ENCODE measurements at places on chromosomes 3 and 15.
A peak's percentile ranks its signal among the peaks of the same experiment; 100 is the strongest.

GRCh38 chr3:39657075-39657474, 152.3 kb upstream of the MYRIP start:
- DNase-seq, result no peak

DNA sequence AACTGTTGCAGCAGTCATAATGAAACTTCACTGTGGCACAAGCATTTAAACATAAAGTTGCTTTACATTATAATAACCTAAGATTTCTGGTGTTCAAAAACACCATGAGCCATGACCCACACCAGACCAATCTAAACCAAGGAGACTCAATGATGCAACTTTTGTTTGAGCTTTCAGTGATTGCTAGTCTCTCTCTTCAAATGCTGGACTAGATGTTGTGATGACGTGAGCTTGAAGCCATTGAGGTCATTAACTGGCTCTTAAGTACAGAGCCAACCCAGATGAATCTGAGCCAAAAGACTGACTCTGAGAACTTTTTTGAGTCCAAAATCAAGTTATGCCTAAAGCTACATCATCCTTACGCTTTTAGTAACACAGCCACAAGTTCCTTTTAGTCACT, 36.5 kb downstream of the ATR start:
- no peak for DNase-seq

- DNase-seq, result no peak
Measured at GRCh38 chr3:43856351-43856750, 165.6 kb downstream of the ABHD5 start.

DNA sequence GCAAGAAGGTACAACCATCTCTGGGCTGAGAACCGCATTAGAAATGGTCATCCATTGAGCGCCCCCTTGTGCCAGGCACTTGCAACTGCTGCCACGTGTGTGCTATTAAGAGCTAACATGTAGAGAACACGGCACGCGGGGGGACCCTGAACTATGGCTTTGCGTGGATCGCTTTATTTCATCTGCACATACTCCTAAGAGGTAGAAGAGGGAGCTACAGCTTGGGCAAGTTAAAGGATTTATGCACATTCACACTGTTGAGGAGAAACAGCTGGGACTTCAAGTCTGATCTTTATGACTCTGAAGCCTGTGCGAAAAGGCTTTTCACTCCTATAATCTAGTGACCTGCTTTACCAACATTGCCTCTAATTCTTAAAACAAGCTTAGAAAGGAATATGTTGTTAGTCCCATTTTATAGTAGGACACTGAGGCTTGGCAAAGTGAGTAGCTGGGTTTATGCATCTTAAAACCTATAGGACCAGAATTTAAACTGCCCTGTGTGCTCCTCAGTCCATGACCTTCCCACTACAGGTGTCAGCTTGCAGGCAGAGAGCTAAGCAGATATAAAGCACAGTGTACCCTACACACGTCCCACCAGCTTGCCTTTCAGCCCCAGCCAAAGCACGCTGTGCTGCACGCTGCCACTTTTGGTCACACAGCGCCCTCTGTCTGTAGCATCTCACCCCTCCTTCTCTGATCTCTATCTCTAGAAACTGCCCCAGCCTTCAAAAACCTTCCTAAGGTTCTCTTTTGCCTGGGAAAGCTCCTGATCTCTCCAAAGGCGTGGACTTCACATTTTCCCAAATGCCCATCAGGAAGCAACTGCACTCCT, 57.8 kb downstream of the STARD5 start:
- DNase-seq, result peak; percentile 83

DNA sequence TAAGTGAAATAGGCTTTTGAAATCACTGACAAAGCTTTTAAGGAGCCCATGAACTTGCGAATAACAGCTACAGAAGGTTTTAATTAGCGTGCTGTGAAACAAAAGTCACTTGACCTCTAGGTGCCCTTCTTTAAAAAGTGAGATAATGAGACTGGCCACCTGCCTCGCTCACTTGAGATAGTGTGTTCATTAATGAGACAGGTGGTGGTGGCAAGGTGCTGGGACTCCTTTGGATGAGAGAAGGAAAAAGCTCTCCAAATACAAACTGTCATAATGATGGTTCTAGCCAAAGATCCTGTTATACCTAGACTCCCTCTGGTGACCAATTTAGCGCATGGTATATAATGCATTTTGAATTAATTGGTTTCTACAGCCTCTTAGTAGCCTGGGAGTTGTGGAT, 22.7 kb upstream of the IREB2 start:
- no peak for DNase-seq

- no peak for DNase-seq
Measured at GRCh38 chr3:102124704-102125103, 275.4 kb downstream of the NFKBIZ start.

DNA sequence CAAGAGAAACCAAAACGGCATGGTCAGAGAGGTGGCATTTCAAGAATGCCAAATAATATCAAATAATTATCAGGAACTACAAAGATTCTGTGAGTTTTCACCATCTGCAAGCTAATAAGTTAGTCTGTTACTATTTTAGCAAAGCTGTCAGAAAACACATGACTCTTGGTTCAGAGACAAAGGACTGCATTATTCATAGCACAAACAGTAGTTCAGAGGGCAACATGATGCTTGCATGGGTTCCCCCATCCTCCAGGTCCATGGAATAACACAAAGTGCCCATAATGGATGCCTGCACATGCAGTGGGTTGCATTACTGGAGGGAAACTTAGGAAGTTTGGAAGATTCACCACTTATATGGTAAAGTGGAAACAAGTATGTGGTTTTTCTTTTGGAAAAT, 228.8 kb upstream of the ALCAM start:
- DNase-seq, result no peak

GRCh38 chr15:47661661-47662180, 55.6 kb upstream of the SEMA6D start:
- no peak for DNase-seq
